ENCODE measurements at places on chromosomes 3 and 15.

DNA sequence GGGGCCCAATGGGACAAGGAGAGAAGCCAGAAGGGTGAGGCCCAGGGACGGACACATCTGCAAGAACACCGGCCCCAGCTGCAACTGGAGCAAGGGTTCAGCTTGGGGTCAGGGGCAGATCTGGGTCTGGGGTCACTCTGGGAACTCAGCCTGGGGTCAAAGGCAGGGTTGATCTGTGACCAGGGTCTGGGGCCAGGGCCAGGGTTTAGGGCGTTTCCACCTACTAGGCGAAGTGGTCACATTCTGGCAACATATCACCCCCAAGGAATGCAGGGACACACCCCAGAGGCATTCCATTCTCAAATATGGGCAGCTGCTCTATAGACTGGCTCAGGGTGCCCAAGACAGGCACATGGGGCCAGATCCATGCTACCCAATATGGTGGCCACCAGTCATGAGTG is 9.0 kb downstream of the UROC1 start:
- no peak for DNase-seq

- no peak for DNase-seq
Observed at GRCh38 chr3:186241910-186242821, 119.9 kb downstream of the DGKG start.

DNA sequence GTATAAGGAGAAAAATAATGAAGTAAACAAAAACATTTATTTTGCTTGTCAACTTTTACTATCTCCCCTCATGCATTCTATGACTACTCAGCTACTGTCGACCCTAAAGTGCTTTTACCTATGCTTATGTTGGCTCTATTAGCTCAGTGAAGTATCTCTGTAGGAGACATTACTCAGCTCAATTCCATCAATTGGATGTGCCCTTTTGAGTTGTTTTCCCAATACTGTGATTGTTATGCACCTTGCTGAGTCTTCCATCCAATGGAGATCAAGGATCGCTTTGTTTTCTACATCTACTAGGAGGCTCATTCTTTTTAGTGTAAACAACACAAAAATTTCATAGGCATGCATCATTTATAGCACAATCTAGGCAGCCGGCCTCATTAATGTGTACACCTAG is 403.8 kb upstream of the ARL6 start:
- DNase-seq = no peak

GRCh38 chr3:97899331-97899730 is 72.9 kb downstream of the RIOX2 start:
- no peak for DNase-seq

DNA sequence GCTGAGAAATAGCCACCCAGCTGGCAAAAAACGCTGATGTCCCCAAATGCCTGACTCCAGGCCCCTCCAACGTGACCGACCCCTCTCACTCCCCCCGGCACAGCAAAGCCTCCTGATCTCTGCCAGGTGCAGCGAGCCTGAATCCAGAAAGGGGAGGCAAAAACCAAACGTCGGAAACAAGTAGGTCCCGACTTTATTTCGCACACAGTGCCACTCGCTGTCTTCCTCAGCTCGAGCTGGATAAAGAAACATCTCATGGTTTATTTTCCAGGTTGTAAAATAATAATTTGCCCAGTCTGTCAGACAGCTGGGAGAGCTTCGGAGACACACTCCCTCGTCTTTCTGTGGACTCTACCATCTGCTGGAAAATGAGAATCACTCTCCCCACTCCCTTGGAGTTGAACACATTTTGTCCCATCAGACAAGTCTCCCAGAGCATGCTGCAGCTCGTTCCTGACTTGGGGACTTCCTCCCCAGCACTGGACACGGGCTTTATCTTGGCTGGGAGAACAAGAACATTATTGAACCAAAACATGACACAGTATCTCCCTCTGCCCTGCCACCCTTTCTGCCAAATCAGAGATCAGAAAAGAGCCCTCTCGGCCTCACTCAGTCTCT is 142.8 kb downstream of the NUP210 start:
- DNase-seq = no peak

All from stimulated activated CD8-positive, alpha-beta memory T cell treated with anti-CD3 and anti-CD28 coated beads, Interleukin-7, amount 100 ng/mL, for 1 hour (primary cell).